Nucleus accumbens (tissue), 56 donors: ENCODE measurements at places on chromosomes 16 and 17.

DNA sequence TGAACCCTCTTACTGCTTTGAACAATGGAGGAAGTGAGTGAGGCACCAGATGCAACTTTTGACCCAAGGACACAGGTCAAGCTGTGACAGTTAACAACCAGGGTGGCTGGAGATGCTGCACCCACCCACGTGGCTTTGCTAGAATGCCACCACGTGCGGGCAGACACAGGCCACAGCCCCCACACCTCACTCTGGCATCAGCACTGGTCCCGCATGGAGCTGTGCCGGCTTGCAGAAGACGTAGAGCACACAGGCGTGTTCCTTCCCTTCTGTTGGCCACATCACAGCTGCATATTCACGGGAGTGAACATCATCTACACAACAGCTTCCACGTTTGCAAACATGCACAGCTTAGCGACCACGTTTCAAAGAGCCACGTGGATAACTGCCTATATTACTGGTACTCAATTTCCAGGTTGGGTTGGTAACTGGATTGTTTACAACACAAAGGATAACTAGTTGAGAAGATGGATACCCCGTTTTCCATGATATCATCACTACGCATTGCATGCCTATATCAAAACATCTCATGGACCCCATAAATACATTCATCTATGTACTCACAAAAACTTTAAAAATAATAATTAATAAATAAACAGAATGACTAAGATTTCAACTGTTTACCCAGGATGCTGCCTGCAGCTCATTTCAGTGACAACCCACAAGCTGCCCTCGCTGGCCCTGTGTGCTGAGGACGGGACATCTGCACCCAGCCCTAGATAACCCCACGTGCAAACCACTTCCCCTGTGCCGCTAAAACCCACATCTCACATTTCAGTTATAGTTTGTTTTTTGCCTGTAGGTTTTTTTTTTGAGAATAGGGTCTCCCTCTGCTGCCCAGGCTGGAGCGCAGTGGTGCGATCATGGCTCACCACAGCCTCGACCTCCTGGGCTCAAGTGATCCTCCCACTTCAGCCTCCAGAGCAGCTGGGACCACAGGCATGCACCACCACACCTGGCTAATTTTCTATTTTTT is 132.0 kb downstream of the ANKRD11 start:
- no peak for DNase-seq

GRCh38 chr16:7423434-7424044 is 90.9 kb downstream of the RBFOX1 start:
- no peak for DNase-seq

- DNase-seq = no peak
These were observed 17.7 kb downstream of the CCL17 start for GRCh38 chr16:57422026-57422944.

- DNase-seq = no peak
These were observed 148.2 kb downstream of the C16orf78 start for GRCh38 chr16:49521734-49522325.

DNA sequence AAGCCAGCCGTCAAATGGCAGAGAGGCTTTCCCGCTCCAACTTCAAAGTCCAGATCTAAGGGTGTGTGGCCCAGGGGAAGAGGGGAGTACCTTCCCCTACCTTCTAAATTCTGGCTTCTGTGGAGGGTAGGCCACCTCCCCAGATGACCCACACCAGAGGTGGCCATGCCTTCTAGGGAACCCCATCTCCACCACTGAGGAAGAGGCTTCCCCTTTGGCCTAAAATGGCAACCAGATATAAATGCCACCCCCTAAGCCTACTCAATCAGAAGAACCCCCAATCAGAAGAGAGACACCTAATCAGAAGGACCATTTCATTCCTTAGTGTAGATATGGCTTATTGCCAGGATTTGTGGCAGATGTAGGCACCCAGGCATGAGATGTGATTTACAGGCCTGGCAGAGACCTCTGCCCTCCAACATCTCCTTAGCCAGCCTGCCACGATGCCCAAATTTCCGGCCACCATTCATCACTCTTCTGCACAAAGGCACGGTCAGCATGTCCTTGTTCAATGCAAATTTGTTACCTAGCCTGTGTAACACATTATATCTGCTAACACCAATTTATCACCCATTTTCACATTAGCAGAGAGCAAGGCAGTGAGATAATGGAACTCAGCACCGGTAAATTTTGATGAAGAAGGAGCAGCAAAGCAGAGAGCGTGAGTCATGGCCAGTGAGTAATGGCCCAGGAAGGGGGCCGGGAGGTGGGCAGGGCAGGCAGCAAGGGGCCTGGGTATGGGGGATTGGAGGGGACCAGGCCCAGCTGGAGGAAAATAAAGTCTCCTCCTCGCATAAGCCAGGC is 1.2 kb upstream of the MGAT5B start:
- no peak for DNase-seq

GRCh38 chr17:55120651-55121050 is 144.1 kb upstream of the HLF start:
- DNase-seq = no peak

- DNase-seq = peak; percentile 63
These were observed 13.8 kb downstream of the CORO7 start for GRCh38 chr16:4402439-4403132.

DNA sequence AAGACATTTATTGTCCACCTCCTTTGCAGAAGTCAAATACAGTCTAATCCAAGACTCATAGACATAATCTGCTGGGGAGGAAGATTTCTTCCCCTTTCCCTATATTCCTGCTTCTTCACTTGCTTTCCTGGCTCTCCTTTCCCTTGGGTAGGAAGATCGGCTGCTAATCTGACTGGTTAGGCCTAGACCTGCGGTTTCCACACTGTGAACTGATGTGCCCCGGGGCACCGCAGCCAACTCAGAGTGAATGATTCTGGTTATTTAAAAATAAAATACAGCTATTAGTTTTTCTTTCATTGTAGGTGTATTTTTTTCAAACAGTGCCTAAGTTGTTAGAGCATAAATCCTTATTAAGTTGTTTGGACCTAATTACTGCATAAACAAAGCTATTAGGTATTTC is 78.9 kb downstream of the DNAH3 start:
- DNase-seq = no peak

GRCh38 chr17:56373981-56374833 is 219.3 kb upstream of the NOG start:
- no peak for DNase-seq

- no peak for DNase-seq
These were observed 58.5 kb downstream of the BANP start for GRCh38 chr16:88009563-88010342.

GRCh38 chr16:68200088-68200783 is 35.7 kb downstream of the ESRP2 start:
- DNase-seq = no peak

- no peak for DNase-seq
These were observed 834 bp downstream of the CDH8 start for GRCh38 chr16:62035115-62036092.

DNA sequence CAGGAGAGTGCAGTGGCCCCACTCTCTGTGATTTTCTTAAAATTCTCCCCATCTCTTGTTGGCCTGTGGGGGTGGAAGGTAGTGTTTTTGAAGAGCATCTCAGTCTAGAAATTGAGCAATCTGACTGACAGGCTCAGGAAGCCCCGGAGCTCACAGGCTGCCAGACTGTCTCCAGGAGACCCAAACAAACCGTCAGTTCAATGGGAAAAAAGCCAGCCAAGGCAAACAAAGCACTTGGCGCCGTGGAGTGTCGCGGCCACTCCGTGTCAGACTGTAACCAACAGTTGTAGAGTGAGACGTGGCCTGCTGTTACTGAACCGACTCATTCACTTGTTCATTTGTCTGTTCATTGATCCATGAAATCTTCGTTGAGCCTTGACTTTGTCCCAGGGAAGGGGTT is 33.7 kb downstream of the RGS9 start:
- DNase-seq = no peak

GRCh38 chr17:71260366-71260940 is 860.4 kb upstream of the SOX9 start:
- DNase-seq = no peak

- DNase-seq = no peak
These were observed 1.0 kb downstream of the NHERF1 start for GRCh38 chr17:74749279-74750038.

GRCh38 chr17:81508639-81509206 is 3.9 kb downstream of the ACTG1 start:
- DNase-seq = no peak

GRCh38 chr17:45172541-45173286 is 11.0 kb downstream of the HEXIM2 start:
- peak; percentile 72 for DNase-seq

DNA sequence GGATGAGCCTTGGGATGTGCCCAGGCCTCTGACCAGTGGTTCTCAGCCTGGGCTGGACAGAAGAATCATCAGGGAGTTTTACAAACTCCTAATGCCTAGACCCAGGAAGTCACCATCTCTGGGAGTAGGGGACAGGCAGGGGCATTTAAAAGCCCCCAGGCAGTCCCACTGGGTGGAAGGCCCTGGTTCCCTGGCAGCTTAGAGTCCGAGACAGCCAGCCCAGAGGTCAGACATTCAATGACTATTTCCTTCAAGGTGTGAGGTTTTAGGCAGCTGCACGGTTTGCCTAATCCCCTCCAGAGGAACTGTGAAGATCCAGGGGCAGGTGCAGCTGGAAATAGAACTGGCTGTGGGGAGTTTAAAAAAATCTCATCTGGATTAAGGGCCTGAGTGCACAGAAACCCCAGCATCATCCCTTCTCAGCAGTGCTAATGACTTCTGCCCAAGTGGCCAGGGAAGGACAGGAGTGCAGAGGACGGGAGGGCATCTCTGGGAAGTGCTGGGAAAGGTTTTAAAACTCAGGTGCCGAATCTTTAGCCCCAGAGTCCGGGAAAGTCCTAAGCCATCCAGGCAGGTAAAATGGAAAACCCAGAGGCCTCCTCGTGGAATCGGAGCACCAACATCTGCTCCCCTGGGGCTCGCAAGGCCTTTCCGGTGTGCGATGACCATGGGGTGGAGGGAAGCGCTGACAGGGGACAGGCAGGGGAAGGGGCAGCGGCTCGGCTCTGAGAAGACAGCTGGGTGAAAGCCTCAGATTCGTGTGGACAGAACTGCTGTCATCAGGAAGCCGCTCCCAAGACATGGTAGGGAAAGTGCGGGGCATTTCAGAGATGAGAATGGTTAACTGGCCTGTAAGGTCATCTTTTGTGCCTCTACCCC is 1.5 kb upstream of the LGALS3BP start:
- no peak for DNase-seq

DNA sequence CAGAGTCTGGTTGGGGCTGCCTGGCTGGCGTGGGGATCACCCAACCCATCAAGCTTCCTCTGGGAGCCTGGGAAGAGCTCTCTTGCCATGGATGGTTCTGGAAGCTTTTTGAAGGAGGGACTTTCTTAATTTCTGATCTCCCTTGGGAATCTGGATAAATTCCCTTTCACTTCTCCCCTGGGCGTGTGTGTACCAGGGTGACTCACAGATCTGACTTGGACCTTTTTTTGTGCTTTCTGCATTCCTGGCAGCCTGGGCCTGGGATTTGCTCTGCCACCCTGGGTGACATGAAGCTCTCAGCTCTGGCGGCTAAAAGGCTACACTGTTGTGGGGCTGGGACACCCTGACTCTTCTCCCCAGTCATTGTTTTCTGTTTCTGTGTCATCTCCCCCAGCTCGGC is 70.1 kb downstream of the ABCC1 start:
- DNase-seq = no peak

- DNase-seq = peak; percentile 41
These were observed 128.4 kb upstream of the RCVRN start for GRCh38 chr17:10033449-10033848.

DNA sequence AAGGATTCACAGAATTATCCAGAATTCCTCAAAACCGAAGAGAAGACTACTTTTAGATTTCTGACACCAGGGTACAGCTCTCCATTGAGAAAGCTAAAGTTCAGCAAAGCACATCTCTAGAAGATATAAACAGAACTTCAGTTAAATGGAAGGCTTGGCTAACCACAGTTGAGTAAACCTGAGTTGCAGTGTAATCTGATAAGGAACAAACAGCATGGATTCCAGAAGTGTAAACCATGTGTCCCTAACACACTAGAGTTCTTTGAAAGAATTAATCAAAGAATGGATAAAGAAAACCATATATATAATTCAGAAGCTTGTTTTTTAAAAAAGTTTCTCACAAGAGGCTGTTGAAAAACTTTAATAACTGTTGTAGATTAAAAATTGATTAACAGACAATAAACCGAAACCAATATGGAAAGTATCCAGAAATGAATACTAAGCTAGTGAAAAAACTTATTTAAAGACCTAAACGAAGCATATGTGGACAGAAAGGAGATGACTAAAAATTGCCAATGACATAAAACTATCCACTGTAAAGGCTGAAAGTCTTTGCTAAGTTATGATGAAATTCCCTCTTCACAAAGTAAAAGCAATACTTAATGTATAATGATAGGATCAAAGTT is 4.3 kb downstream of the RNF43 start:
- no peak for DNase-seq

DNA sequence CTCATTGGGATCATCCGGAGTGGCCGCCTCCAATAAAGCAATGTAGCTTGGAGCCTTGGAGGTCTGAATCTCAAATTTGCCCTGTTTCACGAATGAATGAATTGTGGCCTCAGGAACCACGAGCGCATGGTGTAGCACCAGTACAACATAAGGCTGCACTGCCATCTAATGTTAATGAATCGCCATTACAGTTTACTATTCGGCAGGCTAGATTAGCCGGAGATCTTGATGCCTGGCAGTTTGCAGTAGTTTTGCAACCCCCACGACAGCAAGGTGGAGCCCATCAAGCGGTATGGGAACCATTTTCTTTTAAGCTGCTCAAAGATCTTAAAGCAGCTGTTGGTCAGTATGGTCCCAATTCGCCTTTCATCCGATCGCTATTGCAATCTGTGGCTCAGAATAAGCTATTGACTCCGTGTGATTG is 18.8 kb downstream of the ALOX15B start:
- DNase-seq = peak; percentile 12

DNA sequence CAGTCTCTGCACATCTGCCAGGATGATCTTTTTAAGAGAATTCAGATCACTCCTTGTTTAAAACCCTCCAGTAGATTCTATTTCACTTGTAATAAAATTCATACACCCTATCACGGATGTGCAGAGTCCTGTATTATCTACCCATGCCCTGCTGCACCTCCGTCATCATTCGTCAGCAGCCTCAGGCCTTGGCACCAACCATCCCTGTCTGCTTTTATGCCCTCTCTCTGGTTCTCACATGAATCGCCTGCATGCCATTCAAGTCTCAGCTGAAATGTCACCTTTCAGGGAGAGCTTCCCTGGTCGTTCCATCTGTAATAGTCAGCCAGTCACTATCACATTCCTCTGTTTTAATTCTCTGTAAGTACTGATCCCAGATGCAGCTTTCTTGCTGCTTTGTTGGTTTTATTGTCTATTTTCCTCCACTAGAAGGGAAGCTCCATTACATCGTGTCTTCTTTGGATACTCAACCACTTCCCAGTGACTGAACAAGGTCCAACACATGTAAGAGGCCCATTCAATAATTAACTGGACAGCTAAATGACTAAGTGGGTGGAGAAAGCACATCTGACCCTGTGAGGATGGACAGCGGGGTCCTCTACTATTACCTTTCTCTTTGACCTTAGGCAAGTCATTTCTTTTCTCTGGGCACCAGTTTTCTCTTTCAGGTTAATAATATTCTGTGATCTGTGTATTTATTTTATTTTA is 81.2 kb upstream of the GOT2 start:
- no peak for DNase-seq
